NCI-H2171 (cell line): ENCODE measurements at places on chromosomes 5 and 9.

DNA sequence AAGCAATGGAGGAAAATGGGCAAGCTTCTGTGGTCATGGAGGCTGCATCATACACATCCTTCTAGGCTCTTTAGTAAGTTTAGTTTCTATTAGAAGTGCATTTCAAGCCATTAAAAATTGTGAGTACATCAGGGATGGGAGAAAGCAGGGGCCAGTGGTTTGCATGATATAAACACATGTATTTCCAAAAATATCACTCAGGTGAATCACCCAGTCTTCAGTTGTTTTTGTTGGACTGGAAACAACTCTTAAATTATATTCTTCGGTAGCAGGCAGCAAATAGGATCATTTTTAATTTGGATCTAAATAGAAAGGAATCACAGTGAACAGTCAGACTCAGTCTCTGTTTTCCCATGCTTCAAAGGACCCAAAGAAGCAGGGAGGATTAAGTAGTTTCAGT, 657.9 kb downstream of the TLR4 start:
- no peak for DNase-seq

- no peak for DNase-seq
Measured at GRCh38 chr9:70091572-70091971, 47.9 kb downstream of the MAMDC2 start.

DNA sequence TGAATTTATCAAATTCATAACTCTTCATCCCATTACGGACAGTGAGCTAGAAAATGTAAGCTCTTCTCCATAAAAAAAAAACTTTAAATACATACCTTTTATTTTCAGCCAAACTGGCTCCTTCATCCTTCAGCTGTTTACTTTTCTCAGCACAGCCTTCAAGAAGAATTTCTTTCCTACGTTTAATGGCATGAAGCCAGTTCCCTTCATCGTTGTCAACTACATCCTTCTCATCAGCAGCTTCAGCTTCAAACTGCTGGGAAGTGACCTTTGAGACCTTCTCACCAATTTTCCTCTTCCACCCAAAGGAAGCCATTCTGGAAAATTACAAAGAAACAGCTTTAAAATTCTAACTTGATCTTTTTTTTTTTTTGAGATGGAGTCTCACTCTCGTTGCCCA, 9.1 kb downstream of the TTC33 start:
- no peak for DNase-seq

DNA sequence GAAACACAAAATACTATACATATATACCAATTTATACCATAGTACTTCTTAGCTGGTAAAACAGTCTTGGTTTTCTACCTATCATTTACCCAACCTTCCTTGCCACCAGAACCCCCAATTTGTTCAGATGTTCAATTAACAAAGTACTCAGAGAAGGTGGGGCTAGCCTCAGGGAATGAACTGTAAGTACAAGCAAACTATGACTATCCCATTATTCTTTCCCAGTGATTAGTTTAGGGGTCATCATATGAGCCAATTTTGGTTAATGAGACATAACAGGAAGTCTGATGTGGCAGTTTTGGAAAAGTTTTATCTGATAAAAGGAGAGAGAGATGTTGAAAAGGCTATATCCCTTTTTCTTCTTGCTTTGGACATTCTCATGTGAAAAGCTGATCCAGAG, 125.8 kb downstream of the DTWD2 start:
- no peak for DNase-seq

- DNase-seq = no peak
Measured at GRCh38 chr9:112041536-112042243, 133.4 kb downstream of the SUSD1 start.

- DNase-seq = no peak
Measured at GRCh38 chr5:141641634-141642267, 5.0 kb downstream of the RELL2 start.

DNA sequence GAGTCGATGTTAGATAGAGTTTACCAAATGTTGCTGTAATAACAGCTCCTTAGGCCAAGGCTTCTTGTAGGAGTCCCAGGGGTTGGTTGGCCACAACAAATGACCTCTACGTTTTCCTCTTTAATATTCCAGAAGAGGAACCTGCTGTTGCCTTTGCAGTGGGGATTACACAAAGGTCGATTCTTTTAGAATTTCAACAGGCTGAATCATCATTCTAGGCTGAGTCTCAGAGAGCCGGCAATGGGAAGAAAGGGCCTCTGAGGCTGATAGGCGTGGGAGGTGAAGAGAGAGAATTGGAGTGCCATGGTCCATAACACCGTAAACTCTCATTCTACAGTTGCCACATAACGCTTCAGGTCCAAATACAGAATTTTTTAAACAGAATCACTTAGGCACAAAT, 405.9 kb upstream of the DAP start:
- DNase-seq = no peak

DNA sequence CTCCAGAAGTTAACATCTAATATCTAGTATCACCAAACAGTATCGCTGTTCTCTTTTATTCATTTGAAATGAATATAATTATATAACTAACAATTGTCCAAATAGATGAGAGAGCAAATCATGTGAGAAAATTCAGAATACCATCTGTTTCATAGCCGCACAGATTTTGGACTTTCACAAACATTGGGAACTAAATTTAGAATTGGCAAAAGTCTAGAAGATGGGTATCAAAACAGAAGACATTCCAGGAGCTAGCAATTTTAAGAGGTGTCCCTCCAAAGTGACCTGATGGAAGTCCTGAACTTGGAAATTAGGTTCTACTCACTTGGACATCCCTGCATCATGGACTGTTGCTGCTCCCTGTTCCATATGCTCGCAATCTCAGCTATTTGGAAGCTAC, 57.0 kb upstream of the FSD1L start:
- no peak for DNase-seq
